Thoracic aorta (tissue), 2 donors: ENCODE measurements at places on chromosomes 13 and 19. TPM values are rescaled to one million over a fixed set of nuclear protein-coding genes. Genes with fewer than 3 reads are reported as not detected.

GIPR gene
- not detected for total RNA-seq

COLGALT1 gene
- 94.1 TPM for total RNA-seq

DNA sequence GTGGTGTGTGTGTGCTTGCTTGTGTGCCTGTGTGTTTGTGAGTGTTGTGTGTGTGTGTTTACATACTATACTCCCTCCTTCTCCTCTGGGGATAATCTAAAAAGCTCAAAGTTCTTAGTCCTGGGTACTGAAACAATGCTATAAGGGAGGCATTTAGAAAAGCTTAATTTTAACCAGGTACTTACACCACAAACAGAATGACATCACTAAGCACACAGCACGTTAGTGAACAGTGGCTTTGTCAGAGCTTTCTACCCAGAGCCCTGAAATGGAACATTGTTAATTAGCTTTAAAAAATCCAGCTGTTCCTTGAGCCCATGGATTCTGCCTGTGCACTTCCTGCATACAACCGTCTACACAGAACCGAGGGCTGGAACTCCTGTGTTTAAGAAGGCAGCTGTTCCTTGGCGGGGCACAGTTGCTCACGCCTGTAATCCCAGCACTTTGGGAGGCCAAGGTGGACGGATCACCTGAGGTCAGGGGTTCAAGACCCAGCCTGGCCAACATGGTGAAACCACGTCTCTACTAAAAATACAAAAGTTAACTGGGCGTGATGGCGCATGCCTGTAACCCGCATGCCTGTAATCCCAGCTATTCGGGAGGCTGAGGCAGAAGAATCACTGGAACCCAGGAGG lies 69.6 kb upstream of the RNF113B start:
- no peak for DNase-seq

GRCh38 chr19:39533003-39533512 lies 406 bp upstream of the EID2B start:
- no peak for DNase-seq

- DNase-seq, result no peak
Measured at GRCh38 chr13:34303346-34303745, 485.4 kb downstream of the RFC3 start.

DNA sequence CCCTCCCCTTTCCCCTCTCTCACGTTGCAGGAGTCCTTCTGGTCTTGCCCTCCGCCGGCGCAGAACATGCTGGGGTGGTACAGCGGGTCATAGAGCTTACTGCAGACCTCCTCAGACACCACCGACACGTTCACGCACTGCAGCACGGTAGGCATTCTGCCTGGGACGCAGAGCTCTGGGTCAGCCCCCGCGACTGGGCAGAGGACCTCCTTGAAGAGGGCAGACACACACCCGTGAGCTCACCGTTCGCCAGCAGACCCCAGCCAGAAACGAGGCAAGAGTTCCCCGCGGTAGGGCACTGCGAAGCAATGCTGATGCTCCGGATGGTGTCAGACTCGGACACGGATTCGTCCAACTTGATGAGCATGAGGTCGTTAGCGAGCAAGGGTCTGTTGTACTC lies 2.9 kb downstream of the KLK4 start:
- no peak for DNase-seq

DNA sequence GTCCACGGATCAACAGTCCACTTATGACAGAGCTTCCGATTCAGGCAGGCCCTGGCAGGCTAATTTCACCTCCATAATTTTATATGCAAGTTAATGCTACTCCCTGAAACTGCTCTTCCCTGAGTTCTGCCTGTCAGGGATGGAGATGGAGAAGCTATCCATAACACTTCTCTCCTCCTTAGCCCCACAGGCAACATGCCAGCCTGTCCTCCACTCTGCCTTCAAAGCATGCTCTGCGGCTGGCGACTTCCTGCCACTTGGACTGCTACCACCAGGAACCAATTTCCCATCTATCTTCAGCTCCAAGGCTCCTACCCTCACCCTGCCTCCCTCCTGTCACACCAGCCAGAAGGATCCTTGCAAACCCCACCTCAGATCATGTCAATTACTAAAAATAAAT lies 35.4 kb downstream of the GSX1 start:
- no peak for DNase-seq
